ENCODE measurements at places on chromosomes 3 and 15.

- DNase-seq = peak; percentile 38
Measured at GRCh38 chr3:33438284-33438668, 1.9 kb downstream of the UBP1 start.

DNA sequence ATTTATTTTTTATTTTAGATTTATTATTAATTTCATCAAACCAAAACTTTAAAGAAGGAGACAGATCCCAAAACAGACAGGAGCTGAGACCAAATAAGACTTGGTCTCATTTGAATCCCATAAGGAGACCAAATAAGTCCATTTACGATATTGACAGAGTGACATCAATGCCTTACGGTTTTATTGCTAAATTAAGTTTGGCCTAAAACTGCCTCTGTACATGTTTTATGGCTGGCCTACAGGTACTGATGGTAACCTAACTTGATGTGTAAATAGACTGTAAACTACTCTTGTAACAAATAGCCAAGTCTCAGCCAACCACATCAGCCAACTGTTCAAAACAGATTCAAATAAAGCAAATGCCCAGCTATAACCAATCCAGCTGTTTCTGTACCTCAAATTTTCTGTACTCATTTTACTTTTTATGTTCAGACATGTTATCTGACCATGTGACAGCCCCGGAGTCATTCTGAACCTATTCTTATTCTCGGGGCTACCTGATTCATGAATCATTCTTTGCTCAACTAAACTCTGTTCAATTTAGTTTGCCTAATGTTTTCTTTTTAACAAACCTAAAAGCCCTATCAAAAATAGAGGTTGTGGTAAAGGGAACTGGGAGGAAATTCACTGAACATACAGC is 89.4 kb upstream of the CDAN1 start:
- DNase-seq = no peak

DNA sequence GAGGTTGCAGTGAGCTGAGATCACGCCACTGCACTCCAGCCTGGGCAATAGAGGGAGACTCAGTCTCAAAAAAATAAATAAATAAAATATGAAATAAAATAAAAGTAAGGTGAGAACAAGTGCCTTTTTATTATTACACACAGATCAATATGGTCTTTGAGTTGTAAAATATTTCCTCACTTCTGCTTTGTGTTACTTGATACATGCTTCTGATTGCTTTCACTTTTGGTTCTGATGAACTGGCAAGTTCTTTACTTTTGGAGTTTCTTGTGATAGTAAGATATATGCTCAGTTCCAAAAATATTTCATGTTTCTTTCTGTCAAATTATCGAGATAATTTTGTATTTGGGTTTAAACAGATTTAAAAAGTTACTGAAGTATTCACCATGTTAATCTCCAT is 16.6 kb upstream of the GYG1 start:
- no peak for DNase-seq

- DNase-seq = no peak
Measured at GRCh38 chr3:161413127-161413854, 42.0 kb upstream of the SPTSSB start.

DNA sequence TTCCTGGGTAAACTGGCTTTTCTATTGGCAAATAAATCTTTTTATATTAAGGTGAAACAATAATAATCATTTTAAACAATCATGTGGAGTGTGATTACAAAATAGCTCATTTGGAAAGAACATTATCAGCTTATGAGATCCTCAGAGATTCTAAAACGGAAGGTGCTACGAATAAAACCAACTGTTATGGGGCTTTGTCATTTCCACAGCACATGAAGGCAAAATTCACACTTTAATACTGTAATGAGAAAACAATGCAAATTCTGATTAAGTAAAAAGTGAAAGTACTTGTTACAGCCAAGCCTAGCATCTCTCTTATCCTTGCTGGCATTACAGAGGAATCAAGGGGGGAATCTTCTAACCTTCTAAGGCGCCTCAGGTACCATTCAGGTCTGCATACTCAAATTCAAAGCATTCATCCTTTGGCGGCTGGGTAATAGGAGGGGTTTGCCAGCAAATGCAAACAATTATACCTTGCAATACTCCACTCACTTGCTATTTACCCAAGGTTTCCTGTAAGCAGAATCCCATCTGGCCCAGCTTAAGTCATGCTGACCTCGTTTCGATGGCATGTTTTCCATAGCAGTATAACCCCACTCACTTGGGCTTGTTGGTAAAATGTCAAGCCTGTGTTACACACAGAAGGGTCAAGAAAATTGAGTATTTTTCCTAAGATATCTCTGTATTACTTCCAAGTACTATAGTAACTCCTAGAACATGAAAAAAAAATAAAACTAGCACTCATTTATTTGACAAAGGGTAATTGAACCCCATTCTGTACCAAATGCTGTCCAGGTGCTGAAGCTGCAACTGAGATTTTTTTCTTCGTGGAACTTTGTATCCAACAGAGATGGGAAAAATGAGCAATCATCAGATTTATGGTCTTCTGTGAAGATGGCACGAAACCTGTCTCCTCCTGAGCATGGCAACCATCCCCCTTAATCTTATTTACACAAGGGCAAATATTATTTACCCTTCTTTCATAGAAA is 183.7 kb upstream of the LMCD1 start:
- no peak for DNase-seq

DNA sequence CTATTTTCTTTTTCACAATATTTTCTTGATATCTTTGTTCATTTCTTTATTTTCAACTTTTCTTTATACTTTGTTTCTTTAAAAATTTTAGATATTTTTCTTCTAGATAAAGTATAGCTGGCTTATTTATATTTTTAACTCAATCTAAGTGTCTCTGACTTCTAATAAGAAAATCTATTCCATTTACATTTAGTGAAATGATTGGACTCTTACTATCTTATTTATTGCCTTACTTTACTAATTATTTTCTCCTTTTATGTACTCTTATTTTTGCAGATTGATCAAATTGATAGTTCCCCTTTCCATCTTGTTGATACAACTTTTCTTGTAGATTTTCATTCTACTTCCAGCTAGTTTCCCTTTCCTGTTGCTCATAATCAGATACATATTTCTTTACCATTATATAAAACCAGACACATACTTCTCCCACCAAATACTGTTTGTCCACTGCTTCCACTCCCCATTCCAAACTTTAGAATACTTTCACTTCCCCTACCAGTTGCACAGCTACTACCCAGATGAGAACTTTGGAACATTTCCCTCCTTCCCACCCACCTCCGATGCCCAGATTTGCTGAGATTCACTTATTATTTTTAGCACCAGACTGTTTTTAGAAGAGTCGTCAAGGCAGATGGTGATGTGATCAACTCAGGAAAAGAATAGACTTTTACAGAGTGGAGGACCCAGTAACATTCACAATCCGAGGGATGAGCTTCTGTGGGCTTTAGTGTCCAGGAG is 151.5 kb downstream of the LIPC start:
- DNase-seq = no peak

- DNase-seq = no peak
Measured at GRCh38 chr3:55923626-55924025, 436.5 kb upstream of the WNT5A start.

DNA sequence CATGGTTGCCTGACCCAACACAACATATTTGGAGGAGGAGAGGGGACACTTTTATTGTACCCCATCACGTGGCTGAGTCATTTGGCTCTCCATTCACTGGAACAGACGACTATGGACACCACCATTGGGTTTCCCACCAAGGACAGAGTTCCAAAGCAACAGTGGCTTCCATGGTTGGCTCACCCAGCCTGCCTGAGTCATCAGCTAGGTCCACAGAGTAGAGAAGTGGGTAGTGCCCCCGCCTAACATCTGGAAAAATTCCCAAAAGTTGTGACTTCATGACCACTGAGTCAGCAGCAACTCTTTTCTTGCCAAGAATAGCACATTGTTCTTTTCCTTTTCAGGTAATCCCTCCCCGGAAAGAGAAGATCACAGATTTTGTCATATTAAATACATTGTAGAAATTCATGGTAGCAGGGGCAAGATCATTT is 3.0 kb upstream of the PPP1R2 start:
- DNase-seq = peak; percentile 67

GRCh38 chr3:25355034-25355885 is 72.8 kb upstream of the RARB start:
- no peak for DNase-seq

DNA sequence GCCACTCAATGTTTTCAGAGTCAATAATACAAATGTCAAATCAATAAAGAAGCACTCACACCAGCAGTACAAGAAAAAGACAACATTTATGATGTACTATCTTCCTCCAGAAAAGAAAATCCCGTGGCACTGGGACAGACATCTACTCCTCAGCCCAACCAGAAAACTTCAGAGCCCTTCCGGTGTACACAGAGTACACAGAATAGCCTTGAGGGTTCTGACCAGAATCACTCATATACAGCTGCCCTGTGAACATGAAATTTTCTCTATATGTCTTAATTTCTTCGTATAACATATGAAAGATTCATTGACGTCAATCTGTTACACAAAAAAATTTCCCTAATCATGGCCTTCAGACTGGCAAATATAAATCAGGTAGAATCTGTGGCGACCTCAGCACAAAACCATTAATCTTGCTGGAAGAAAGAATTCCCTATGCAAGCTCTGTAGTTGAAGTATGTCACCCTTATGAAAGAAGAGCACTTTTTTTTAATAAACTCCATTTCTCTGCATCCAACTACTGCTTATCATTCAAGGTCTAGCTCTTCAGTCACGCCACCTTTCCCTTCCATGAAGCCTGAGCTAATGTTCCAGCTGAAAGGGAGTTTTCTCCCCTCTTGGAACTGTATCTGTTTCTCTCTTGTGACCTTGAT is 53.8 kb upstream of the PLAAT1 start:
- no peak for DNase-seq

- peak; percentile 91 for DNase-seq
Measured at GRCh38 chr3:15797642-15798303, at the start of gene ANKRD28. TSS of gene ANKRD28 (minus strand) at chr3:15797979. CDS start at chr3:15796521, 1,458 bp downstream.

DNA sequence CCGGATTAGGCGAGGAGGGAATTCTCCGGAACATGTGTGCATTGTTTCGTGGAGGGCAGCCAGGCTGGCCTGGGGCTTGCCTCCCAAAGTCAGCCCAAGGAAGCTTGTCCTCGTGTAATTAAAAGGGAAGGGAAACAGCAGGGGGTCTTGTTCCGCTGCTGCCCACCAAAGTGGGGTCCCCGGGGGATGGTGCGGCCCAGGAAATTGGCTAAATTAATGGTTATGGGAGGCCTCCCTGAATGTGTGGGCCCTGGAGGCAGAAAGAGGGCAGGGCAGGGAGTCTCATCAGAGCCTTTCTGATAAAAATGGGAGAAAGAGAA is 118.1 kb downstream of the OPA1 start:
- no peak for DNase-seq

GRCh38 chr15:40412095-40412759 is 6.6 kb downstream of the IVD start:
- no peak for DNase-seq

DNA sequence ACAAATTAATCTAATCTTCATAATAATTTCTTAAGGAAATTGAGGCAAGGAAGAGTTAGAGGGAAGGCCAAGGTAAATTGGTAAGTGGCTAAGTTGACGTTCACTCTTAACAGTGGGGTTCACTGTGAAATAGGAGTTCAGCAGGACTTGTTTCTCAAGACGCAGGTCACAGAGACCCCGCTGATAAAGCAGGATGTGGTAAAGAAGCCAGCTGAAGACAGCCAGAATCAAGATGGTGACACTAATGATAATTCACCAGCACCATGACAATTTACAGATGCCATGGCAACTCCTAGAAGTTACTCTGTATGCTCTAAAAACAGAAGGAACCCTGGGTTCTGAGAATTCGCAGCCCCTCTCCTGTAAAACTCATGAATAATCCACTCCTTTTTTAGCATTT is 100.1 kb upstream of the CTDSPL start:
- DNase-seq = no peak

GRCh38 chr3:106114220-106114619 is 245.4 kb upstream of the CBLB start:
- no peak for DNase-seq

DNA sequence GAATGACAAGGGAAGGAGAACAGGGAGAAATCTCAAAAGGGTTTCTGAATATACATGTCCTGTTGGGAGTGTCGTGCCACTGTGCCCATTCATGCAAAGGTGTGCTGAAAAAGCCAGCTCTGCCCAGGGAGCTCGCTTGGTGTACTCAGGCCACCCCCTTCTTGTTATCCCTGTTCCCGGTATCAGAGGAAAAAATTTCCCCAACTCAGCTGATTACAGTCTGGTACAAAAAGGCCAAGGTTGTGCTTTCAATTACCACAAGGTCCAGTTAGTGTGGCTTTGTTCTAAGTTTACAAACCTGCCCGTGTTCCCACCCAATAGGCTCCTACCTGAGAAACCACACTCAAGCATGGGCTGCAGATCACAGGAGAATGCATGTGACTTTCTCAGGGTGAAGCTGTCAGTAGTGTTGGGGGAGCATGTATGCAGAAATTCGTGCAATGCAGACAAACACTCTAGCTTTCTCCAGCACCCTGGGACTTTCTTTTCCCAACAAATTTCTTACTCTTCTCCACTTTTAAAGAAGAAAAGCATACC is 648.5 kb downstream of the NR2F2 start:
- no peak for DNase-seq

- peak; percentile 82 for DNase-seq
Measured at GRCh38 chr3:102174312-102174712, 260.5 kb upstream of the ZPLD1 start.

DNA sequence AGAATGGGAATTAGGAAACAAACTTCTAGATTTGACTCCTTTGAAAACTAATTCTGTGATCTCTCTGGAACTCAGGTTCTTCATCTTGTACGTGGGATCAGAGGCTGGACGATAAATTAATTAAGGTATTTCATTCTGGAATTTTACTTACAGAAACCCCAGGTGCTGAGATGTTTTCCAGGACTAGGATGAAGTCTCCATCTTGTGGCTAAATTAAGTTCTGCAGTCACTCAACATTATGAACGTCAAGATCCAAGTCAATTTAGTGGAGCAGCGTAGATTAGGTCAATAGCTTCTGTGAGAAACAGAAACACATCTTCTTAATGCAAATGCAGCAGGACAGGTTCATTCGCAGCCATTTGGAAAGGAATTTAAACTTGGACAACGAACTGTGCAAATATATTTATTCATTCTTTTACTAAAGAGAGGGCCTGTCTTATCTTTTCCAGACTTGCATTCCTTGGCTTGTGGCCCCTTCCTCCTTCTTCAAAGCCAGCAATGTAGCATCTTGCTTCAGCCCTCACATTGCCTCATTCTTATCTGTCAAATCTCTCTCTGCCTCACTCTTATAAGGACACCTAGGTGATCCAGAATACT is 26.7 kb upstream of the TMC3 start:
- peak; percentile 62 for DNase-seq

DNA sequence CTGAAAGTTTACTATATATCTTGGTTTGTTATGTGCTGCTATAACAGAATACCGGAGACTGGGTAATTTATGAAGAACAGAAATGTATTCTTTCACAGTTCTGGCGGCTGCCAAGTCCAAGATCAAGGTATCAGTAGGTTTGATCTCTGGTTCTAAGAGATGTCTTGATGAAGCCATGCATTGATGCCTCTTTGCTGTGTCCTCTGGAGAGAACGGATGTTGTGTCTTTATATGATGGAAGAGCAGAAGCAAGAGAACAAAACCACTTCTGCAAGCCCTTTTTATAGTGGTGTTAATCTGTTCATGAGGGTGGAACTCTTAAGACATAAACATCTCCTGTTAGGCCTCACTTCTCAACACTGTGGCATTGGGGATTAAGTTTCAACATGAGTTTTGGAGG is 62.7 kb downstream of the TCF12 start:
- no peak for DNase-seq

Measured in kidney capillary endothelial cell (primary cell).